NCI-H2107 (cell line): ENCODE measurements at places on chromosomes 2 and 18.

GRCh38 chr2:212028798-212029394 lies 509.7 kb downstream of the ERBB4 start:
- DNase-seq: no peak

DNA sequence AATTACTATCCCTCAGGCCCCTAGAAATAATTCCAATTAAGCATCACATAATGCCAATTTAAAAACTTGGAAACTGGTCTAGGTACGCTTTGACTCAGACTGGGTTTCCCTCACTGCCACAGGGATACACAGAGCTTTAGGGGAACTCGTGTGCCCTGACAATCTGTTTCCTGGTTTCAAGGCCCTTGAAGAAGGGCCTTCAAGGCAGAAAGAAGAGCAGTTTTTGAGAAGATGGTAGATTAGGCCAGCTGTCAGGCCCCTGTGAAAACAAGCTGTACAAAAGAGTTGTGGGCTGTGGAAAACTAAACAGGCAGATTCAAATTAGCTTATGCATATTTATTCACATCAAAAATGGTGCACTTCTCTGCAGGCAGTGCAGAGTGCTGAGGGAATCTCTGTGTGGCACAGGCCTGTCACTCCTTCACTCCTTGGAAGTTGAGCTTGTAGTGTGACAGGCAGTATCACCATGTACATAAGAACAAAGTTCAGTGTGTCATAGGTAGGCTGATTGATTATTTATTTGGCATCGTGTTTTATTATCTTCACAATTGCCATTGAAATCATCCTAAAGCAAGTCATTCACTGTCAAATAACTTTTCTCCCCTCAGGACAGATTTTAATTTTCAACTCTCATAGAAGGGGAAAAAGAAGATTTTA lies 614.4 kb upstream of the GYPC start:
- no peak for DNase-seq

- DNase-seq: no peak
These were observed 5.8 kb upstream of the RTN4 start for GRCh38 chr2:55056024-55056521.

DNA sequence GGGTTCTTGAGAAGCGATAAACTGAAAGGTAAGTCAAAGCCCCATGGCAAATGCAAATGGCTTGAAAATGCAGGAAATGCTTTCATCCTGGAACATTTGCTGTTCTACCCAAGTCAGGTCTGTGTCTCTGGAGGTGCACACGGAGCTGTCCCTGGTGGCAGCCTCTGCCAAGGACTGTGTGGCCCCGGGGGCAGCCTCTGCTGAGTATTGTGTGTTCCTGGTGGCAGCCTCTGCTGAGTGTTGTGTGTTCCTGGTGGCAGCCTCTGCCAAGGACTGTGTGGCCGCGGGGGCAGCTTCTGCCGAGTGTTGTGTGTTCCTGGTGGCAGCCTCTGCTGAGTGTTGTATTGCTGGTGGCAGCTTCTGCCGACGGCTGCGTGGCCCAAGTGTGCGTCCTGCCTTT lies 135.6 kb upstream of the ALKAL2 start:
- no peak for DNase-seq

GRCh38 chr2:78541088-78541450 lies 484.4 kb upstream of the REG3G start:
- DNase-seq: no peak

- DNase-seq: no peak
These were observed 606.5 kb downstream of the CPS1 start for GRCh38 chr2:211162911-211163310.

DNA sequence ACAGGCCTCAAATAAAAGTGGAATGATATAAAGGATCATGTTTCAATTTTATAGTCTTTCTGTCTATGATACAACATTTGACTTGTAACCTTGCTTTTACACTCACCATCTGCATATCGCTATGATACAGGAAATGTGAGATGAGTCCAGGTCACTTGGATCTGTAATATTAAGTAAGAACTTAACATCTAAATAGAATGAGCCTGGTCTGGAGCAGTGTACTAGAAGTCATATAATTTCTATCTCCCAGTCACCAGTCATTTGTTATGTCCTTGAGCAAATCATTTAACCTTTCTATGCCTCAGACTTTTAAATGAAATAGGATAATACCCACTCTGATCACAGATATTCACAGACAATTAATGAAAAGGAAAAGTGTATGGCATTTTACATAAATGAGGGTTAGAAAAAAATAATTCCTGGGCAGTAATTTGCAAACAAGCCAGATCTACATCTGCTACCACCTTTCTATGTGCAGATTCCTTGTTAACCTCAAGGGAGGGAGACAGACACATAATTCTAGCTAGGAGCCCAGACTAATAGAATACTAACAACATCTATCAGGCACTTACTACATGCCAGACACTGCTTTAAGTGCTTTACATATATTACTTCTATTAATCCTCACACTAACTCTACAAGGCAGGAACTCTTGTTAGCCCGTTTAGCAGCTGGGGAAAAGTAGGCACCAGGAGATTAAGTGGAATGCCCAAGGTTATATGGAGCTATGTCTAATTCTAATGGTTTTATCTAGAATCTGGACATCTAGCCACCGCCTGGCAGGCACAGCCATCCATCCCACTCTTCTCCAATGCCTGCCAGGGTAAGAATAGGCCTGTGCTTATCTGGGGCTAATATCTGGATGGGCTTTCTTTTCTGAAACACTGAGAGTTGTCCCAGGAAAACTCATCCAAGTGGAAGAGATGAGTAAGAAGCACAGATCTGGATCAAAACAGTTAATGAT lies 313.6 kb upstream of the CDH20 start:
- no peak for DNase-seq

DNA sequence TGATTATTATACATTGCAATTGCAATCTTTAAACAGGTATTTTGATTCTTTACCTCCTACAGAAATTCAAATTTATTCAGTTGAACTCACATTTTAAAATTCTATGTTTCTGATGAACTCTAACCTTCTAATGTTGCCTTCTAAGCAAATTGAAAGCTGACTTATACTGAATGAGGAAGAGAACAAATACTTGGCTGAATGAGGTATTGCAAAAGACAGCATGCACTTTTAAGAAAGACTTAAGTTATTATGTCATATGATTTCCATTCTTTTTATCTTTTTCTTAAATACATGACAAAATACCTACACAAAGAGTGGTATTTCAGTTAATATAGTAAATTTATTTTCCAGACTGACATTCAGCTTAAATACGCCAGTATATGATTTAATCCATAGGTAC lies 64.7 kb downstream of the FAM228A start:
- no peak for DNase-seq

DNA sequence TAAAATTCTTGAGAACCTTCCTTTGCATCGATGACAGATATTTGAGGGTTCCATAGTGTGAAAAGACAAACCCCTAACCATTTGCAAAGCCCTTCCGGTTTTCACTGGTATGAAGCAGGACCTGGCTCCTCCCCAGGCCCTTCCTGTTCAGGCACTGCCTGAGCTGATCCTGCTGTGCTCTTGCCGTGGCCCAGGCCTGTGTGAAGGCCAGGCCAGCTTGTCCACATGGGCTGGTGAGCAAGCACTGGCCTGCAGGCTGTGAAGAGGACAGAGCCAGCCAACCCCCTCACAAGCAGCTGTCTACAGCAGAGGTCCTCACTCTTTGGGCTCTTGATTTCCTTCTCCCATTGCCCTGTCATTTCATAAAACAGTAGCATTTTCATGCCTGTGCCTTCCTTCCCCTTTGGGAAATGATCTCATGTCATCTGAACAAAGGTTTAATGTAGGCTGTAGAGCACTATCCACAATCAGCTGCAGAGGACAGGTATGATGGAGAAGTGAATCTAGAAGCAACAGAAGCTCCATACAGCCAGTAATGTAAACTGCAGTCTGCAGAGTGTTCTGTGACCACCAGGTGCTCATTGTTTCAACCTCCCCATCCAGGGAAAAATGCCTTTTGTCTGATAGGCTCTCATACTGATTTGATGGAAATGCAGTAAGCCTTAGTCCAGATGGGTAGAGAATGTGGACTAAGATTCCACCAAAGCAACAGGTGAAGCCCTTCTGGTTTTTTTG lies 19.8 kb downstream of the MPHOSPH10 start:
- DNase-seq: no peak

- DNase-seq: no peak
These were observed 133.2 kb upstream of the ID2 start for GRCh38 chr2:8548619-8549150.

- DNase-seq: no peak
These were observed 685.1 kb upstream of the SLC8A1 start for GRCh38 chr2:41137031-41137430.

GRCh38 chr2:186992597-186992996 lies 143.6 kb upstream of the ZSWIM2 start:
- no peak for DNase-seq

GRCh38 chr2:101850991-101851390 lies 140.8 kb upstream of the IL1R2 start:
- no peak for DNase-seq

- no peak for DNase-seq
These were observed 280.6 kb upstream of the UBE2E3 start for GRCh38 chr2:180699657-180700361.

GRCh38 chr18:75276818-75277609 lies 66.4 kb downstream of the TSHZ1 start:
- DNase-seq: no peak

GRCh38 chr2:100924122-100924519 lies 78.0 kb upstream of the RPL31 start:
- DNase-seq: no peak

- DNase-seq: no peak
These were observed 104.2 kb downstream of the ASAP2 start for GRCh38 chr2:9310798-9311197.

- DNase-seq: no peak
These were observed 12.8 kb upstream of the CCDC85A start for GRCh38 chr2:56170988-56171387.

DNA sequence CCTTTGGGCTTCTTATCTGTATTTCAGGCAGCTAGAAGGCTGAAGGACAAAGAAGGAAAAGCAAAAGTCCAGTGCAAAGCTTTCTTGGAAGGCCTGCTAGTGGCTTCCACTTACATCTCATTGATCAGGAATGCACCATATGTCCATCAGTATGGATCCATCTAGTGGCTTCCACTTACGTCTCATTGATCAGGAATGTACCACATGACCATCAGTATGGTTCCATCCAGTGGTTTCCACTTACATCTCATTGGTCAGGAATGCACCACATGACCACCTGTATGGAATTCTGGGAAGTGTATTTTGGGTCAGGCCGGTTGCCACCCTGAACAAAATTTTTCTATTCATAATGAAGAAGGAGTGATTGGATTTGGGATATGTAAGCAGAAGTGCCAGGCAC lies 70.6 kb downstream of the LYPD6 start:
- no peak for DNase-seq

DNA sequence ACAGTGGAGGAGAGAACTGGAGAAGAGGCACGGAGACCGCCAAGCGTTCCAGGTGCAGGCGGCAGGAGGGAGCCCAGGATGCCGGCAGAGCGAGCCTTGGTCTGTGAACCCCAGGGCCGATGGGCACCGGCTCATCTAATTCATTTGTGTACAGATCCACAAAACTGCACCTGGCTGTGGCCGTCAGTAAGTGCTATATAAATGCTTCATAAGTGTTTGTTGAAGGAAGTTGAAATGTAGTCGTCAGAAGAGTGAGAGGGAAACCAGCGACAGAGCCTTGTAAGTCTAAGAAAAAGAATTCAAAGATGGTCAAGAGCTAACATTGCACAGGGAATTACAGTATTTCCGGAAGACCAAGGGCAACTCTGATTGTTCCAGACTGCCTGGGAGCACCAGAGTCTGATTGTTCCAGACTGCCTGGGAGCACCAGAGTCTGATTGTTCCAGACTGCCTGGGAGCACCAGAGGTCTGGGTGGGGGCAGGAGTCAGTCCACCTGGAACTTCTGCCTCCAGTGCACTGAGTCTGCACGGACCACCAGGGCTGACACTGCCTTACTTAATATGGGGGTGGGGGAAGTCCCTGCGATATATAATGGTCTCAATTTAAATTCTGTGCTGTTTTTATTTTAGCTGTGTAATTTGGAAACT lies 112.3 kb downstream of the BCL2 start:
- DNase-seq: peak; percentile 79

DNA sequence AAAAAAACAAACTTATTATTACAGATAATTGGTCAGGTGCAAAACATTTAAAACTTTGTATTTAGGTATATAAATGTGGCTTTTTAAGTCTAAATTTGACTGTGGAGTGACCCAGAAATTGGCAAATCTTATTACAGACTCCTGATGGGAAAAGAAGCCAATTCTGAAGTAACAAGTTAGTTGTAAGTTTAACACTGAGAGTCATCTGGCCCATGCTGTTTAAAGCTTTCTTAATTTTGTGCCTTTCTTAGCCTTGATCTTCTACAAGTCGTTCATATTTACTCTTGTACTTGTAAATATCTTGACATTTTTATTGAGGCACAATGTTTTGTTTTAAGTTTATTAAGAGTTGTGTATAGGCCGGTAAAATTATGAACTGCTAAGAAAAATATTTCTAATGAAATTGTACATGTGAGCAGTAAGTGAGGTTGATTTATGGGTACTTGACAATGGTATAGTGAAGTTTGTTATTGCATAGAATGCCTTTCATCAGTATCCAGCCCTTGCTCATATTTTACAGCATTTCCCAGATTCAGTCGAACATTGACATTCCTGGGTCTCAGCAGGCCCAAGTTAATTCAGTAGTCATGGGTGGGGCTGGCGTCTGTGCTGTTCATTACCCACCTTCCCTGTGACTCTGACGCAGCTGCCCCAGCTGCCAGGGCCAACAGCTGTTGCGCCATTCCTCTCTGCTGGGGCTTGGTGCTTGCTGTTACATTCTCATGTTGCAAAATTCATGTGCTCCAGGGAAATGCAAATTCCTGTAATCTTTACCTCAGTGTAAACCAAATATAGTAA lies 121.4 kb downstream of the ZNF236 start:
- DNase-seq: no peak

GRCh38 chr2:49129034-49129433 lies 25.3 kb downstream of the FSHR start:
- DNase-seq: no peak

DNA sequence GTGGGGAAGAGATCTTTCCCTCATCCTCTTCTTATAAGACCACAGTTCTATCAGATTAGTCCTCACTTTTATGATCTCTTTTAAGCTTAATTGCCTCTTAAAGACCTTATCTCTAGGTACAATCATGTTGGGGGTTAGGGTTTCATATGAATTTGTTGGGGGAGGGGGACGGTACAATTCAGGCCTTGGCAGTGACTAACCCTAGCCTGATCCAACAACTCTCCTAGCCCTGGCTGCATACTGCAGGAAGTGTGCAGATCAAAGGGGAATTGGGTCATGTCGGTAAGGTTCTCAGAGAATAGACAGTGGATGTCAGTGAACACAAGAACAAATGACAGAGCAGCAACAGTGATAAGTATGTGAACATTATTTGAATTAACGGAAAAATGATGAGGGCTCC lies 16.4 kb downstream of the CAPN13 start:
- no peak for DNase-seq

- no peak for DNase-seq
These were observed 790.5 kb upstream of the ID2 start for GRCh38 chr2:7891312-7891711.

DNA sequence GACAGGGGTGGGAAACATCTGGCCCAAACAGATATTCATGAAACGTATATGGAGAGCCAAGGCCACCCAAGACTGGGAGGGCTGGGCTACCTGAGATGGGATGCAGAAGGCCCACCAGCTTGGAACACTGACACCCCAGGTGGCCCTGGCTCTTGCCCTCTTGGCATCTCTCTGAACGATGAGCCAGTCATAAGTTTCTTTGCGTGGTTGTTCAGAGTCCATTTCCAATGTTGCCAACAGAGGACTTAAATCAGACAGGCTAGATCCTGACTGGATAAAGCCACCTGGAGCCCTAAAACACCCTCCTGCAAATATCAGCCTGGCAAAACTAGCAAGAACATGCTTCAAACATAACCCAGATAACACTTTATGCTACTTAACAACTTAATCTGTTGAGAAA lies 42.6 kb downstream of the LPIN2 start:
- DNase-seq: no peak
